ENCODE measurements at places on chromosomes 7 and 10.

- DNase-seq, result no peak
Observed at GRCh38 chr7:79302293-79302692, 151.2 kb downstream of the MAGI2 start.

DNA sequence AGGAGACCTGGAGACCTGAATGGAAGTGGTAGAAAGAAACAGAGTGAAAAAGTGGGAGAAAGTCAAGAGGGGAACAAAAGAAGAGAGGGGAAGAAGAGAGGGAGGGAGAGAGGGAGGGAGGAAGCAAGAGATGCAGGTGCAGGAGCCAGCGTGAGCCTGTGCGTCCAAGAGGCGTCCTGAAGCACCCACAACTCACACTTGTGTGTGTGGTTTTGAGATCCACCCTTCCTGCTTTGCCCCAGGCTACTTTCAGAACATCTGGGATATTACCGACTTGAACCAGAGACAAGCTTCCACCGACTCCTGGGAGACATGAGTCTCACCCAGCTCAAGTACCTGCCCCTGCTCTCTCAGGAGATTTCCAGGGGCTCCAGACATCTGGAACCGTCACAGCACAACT, 9.8 kb downstream of the AFAP1L2 start:
- DNase-seq, result no peak

DNA sequence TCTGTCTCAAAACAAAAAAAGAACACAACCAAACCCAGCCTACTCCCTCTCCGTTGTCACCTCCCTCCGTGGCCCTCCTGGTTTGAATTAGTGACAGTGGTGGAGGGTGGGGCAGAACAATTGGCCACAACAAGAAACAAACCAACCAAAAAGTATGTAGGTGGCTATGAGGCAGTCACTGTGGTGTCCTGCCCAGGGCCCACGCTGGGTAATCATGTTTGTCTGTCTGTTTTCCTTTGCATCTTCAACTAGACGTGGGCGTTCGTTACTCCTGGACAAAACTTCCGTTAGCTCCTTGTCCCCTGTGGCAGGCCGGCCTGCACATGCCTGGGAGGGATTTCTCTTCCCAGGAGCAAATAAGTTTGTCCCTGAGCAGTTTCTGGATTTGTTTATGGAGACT, 78.4 kb downstream of the XRCC2 start:
- DNase-seq, result no peak

- DNase-seq, result no peak
Observed at GRCh38 chr10:21894648-21895342, 108.7 kb downstream of the DNAJC1 start.

- no peak for DNase-seq
Observed at GRCh38 chr10:19499291-19499770, 316.9 kb upstream of the PLXDC2 start.

- no peak for DNase-seq
Observed at GRCh38 chr10:1488970-1489548, 248.3 kb downstream of the ADARB2 start.

GRCh38 chr7:8197994-8198698, 63.8 kb downstream of the ICA1 start:
- no peak for DNase-seq

DNA sequence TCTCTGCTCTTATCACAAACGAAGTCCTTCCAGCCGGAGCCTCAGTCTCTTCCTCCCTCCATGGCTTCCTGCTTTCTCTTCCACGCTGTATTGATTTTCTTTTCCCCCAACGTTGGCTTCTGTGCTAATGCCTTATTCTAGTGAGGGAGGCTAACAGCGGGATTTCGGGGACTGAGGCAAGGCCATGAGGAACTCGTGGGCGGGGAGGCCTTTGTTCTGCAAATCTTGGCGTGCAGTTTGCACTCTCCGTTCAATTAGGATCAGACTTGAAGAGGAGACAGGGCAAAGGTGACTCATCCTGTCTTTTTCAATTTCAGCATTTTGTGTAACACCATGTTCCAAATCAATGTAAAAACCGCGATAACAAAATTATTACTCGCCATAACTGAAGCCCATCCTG, 25.3 kb downstream of the EN2 start:
- no peak for DNase-seq

- DNase-seq, result no peak
Observed at GRCh38 chr10:119316729-119317097, 109.3 kb downstream of the GRK5 start.

- DNase-seq, result no peak
Observed at GRCh38 chr7:85688712-85689111, 501.9 kb upstream of the SEMA3D start.

DNA sequence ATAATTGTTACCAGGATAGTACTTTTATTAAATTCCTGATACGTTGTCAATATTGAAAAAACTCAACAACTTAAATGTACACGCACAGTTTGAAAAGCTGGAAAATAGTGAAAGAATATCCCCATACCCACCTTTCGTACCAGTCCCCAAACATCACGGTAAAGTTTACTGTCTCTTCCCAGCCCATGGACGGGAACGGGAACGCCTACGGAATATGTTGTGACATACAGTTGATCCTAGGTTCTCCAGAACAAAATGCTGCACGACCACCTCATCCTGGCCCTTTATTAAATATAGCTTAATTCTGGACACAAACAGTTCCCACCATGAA, 527 bp upstream of the BCAP29 start:
- no peak for DNase-seq

DNA sequence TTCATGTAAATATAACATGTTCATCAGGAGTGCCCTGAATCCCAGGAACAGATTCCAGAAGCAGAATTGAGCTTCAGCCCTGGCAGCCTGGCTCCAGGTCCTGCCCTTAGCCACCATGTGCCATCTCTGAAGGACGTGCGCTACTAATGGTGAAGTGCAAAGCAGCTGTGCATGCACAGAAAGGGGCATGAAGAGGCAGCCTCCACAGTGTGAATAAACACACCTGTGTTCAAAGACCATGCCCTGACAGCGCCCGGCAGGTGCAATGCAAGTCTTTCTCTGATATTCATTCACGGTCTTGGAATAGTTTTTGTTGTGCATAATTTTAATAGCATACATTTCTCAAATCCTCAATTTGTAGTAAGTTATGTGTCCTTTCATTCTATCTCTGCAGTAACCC, 250.4 kb upstream of the TCERG1L start:
- DNase-seq, result no peak

GRCh38 chr10:44967616-44968015, 8.0 kb downstream of the RASSF4 start:
- DNase-seq, result no peak

GRCh38 chr10:12941966-12942365, 59.5 kb downstream of the CCDC3 start:
- no peak for DNase-seq

GRCh38 chr10:12252882-12253546, 57.0 kb downstream of the CDC123 start:
- DNase-seq, result no peak

Measured in stimulated activated CD8-positive, alpha-beta memory T cell treated with anti-CD3 and anti-CD28 coated beads, Interleukin-7, amount 100 ng/mL, for 48 hours (primary cell).